ENCODE measurements at places on chromosomes 16 and 17.
A peak's percentile ranks its signal among the peaks of the same experiment; 100 is the strongest.

DNA sequence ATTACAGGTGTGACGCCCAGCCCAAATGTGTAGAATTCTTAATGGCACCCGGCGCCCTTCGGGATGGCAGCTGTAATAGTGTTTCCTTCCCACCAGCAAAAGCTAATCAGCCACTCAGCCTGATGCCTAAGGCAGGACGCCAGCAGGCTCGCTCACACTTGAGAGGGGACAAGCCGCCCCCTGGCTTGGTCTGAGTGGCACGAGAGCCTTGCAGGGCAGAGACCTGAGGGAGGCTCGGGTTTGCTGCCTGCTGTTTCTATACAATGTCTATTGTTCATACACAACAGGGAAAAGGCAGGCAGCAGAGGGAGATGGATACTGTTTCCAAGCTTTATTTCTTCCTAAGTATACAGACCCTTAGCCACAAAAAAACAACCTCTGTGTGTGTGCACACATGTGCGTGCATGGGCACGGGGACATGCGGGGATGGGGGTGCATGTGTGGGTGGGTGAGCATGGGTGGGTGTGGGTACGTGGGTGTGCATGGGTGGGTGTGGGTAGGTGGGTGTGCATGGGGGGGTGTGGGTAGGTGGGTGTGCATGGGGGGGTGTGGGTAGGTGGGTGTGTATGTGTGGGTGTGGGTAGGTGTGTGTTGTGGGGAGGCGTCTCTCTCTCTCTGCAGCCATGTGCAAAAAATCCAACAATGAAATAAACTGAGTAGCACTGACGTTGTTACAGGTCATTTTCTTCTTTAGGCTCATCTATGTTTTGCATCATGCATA lies 10.0 kb downstream of the SLC38A8 start:
- peak; percentile 75 for DNase-seq

DNA sequence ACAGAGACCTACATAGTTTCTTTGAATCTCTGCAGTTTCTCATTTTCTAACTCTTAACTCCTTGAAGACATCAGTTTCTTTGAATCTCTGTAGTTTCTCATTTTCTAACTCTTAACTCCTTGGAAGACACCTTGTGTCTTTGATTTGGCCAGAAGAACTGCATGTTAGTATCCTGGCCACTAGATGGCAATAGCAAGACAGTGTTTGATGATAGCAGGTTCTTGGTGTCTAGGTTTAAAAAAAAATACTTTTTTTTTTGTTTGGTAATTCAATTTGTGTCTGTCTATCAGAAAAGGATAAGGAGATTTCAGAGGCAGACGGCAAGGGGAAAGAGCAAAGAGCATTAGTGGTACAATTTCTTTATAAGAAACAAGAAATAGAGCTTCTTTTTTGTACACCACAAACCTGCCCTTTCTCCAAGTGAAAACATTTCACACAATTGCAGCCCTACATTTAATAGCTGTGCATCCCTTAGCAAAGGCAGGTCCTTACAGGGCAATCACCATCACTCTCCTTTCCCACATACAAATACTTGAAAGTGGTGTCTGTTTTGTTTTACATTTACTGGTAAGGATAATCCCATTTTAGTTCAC lies 1324.9 kb upstream of the CDH8 start:
- no peak for DNase-seq

DNA sequence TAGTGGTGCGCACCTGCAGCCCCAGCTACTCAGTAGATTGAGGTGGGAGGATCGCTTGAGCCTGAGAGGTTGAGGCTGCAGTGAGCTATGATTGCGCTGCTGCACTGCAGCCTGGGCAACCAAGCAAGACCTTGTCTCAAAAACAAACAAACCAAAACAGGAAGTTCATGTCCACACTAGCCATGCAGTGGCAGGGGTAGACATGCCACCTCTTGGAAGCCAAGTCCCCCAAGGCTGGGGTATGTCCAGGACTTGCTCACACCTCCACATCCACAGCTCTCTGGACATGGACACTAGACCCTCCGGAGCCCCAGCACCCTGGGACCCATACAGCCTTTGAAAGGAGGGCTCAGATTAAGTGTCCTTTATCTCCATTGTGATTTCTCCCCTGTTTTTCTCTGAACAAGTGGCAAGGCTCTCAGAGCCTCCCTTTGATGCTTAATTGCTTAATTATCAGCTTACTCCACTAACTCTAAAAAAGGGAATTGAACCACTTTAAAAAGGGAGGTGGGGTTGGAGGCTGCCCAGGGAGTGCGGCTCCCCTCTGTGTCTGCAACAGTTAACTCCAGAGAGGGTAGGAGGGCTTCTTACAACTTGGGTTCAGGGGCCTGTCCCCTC lies 424.6 kb upstream of the C16orf82 start:
- no peak for DNase-seq

- DNase-seq = no peak
Measured at GRCh38 chr16:23469814-23470213, 16.8 kb upstream of the COG7 start.

- DNase-seq = peak; percentile 42
Measured at GRCh38 chr17:45430006-45430737, 2.5 kb downstream of the ARHGAP27 start.

DNA sequence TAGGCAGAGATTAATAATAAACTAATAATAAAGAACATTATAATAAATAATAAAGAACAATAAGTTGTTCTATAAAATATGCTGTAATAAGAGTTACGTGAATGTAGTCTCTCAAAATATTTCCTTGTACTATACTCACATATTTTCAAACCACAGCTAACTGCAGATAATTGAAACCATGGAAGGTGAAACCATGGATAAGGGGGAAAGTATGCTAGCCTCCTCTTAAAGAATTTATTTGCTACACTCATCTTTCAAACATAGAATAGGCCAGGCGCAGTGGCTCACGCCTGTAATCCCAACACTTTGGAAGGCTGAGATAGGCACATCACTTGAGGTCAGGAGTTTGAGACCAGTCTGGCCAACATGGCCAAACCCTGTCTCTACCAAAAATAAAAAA lies 18.5 kb downstream of the CYTH1 start:
- no peak for DNase-seq

All from Right ventricle myocardium superior (tissue), 1 donor.